Activated CD8-positive, alpha-beta memory T cell treated with anti-CD3 and anti-CD28 coated beads for 1 hour (primary cell): ENCODE measurements at places on chromosomes 11 and 22.

DNA sequence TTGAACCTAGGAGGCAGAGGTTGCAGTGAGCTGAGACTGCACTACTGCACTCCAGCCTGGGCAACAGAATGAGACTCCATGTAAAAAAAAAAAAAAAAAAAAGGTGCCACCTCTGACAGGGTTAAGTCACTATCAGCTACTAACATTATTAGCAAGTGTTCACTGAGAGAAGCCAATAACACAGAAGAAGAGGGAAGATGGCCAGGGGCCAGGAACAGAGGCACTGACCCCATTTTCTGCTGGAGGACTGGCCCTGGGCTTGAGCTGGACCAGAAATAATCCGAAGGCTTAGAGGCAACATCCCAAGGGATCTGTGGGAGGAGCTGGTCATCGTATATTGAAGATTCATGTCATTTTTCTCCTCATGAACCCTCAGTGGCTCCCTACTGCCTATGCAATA lies 5.0 kb downstream of the SLC5A1 start:
- DNase-seq = no peak

- no peak for DNase-seq
Measured at GRCh38 chr11:121936370-121936769, 179.6 kb downstream of the BLID start.

DNA sequence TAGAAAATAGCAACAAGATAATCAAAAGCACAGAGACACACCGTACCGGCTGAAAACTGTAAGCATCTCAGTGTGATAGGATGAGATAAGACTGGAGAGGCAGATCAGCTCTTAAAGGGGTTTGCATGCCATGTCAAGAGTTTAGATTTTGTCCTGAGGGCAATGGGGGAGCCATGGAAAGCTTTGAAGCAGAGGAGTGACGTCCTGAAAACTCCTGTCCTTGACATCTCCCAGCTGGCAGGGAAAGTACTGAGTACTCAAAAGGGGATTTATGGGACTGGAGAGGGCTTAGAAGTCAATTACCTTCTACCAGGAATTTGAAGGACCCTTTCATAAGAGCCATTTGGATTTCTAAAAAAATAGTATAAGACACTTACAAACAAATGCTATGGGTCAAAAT lies 420.5 kb upstream of the NARS2 start:
- DNase-seq = no peak

DNA sequence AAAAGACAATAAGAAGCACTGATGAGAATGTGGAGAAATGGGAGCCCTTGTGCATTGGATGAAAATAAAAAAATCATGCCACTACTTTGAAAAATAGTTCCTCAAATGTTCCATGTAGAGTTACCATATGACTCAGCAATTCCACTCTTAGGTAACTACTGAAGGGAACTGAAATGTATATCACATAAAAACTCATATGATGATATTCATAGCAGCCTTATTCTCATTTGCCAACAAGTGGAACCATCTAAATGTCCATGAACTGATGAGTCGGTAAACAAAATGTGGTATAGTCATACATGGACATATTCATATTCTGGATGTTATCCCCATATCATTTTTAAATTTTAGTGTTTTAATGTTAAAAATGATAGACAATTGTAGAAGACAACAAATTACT lies 3.5 kb downstream of the KRTAP5-9 start:
- no peak for DNase-seq

DNA sequence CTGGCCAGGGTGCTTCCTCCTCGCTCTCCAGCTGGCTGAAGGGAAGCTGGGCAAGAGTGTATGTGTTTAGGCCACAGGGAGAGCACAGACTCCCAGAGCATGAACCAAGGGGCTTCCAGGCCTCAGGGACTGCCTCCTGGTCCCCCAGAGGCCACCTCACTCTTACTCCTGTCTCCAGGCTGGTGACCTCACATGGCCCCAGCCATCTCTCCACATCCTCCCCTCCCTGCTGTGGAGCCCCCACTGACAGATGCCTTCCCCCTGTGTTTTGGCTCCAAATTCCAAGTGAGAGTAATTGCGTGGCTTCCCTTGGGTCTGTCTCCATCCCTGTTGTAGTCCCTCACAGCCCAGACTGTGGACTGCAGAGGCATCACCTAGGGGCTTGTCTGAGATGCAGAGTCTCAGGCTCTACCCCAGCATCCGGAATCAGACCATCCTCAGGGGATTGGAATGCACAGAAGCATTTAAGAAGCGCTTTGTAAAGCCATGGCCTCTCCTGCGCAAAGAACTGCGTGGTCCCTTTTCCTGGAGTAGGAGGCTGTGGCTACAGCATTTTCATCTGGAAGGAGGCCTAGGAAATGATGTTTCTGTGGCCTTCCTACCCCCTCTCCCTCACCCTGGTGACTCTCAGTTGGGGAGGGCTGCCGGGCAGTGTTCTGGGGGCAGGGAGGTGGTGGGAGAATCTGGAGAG lies 91.1 kb downstream of the ATXN10 start:
- no peak for DNase-seq

- DNase-seq = no peak
Measured at GRCh38 chr22:20187777-20188566, 37.1 kb upstream of the CCDC188 start.
